Neuronal stem cell (in vitro differentiated cells): ENCODE measurements at places on chromosomes 7 and 10.

DNA sequence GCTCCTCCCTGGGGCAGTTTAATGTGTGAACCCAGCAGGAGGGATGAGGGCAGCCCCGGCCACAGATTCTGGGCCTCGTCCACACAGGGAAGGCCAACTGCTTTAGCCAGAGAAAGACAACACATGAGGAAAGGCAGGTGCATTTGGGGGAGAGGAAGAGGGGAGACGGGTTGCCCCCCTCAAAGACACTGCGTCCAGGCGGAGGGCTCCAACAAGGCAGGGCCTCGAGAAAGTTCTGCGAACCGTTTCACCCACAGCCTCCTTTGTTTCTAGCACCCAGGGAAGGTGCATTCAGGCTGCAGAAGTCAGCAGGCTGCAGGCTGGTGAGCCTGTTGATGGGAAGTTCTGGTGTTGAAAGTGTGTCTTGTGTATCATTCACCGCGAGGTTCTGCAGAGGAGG, 10.1 kb downstream of the FOXL3 start:
- DNase-seq, result no peak

- no peak for DNase-seq
Observed at GRCh38 chr10:92068900-92069299, 145.3 kb downstream of the BTAF1 start.

GRCh38 chr10:8054494-8055407, at the start of gene GATA3:
TSS of gene GATA3 (plus strand) at chr10:8054688. CDS start at chr10:8055656, 968 bp downstream.
- peak; percentile 56 for DNase-seq

- DNase-seq, result no peak
Observed at GRCh38 chr10:124731551-124731950, 12.6 kb downstream of the FAM53B start.

DNA sequence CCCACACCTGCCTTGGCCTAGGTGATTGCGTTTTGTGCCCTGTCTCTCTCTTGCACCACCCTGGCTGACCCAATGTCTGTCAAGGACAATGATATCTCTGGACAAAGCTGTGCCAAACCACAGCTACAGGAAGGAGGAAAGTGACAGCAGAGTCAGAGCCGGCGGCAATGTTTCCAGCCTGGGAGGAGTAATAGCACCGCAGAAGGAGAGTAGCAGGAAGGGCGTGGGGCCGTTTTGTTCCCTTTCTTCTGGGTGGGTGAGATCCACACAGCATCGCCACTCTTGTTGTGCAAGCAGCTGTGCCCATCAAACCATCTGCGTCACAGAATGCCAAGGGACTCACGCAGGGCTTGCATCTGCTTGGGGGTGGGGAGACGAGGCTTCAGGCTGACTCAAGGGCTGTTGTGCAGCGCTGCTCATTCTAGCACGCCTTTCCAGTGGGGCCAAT, 341.6 kb upstream of the AUTS2 start:
- no peak for DNase-seq

- no peak for DNase-seq
Observed at GRCh38 chr10:26555719-26556368, 117.7 kb downstream of the APBB1IP start.

GRCh38 chr10:84543948-84544347, 215.6 kb downstream of the CCSER2 start:
- DNase-seq, result no peak
